ENCODE measurements at places on chromosomes 3 and 15.

GRCh38 chr15:73927476-73928240, 1.4 kb downstream of the LOXL1 start:
- H3K4me3 ChIP-seq, result peak overlapping the region; percentile 48
- no peaks in the 10 kb centered on the region for H3K4me1 ChIP-seq
- H3K36me3 ChIP-seq, result no peaks in the 10 kb centered on the region

GRCh38 chr3:46895761-46896160, 18.2 kb downstream of the PTH1R start:
- H3K27me3 ChIP-seq, result peaks cover 14% of the 10 kb centered on the region
- no peaks in the 10 kb centered on the region for H3K4me1 ChIP-seq
- DNase-seq, result no peak

DNA sequence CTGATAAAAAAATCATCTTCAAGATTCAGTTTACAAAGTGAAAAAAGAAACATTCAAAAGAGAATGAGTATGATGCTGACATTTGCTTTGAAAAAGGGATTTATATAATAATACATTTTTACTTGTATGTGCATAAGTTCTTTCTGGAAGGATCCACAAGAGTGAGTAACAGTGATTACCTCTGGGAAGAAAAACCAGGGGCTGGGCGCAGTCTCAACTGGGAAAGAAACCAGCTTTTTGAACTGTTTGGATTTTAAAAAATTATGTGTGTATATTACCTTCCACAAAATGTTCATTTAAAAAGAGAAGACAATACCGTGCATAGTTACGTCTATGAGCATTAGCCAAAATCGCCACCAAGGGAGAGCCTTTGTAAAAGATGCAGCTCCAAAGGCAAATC, 1.3 kb downstream of the CLEC3B start:
- no peaks in the 10 kb centered on the region for H3K36me3 ChIP-seq
- H3K4me3 ChIP-seq, result peak overlapping the region; percentile 48
- no peak overlapping the region for H3K27ac ChIP-seq
- DNase-seq, result no peak

DNA sequence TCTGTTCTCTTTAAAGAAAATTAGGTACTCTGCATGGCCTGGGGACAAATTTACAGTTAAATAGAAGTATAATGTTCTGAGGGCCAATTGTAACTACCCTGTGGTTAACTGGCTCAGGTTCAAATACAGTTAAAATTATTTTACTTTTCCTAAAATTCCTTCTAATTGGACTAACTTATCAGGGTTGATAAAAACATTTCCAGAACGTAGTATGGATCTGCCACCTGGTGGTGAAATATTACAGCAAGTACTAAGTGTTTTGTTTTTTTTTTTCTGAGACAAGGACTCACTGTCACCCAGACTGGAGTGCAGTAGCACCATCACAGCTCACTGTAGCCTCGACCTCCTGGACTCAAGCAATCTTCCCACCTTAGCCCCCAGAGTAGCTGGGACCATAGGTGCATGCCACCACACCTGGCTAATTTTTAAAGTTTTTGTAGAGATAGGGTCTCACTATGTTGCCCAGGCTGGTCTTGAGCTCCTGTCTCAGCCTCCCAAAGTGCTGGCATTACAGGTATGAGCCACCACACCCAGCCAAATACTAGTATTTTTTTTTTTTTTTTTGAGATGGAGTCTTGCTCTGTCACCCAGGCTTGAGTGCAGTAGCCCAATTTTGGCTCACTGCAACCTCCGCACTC, 29.2 kb downstream of the NEO1 start:
- H3K4me1 ChIP-seq, result no peaks in the 10 kb centered on the region
- no peaks in the 10 kb centered on the region for H3K27me3 ChIP-seq
- no peak for DNase-seq
- no peak overlapping the region for H3K27ac ChIP-seq

- H3K36me3 ChIP-seq, result no peaks in the 10 kb centered on the region
- no peaks in the 10 kb centered on the region for H3K4me1 ChIP-seq
- H3K27me3 ChIP-seq, result no peaks in the 10 kb centered on the region
- no peak overlapping the region for H3K4me3 ChIP-seq
- no peak for DNase-seq
- no peak overlapping the region for H3K27ac ChIP-seq
These were observed 112.4 kb upstream of the CCDC54 start for GRCh38 chr3:107264888-107265287.

- H3K36me3 ChIP-seq, result peaks cover 13% of the 10 kb centered on the region
- no peak overlapping the region for H3K27ac ChIP-seq
- no peaks in the 10 kb centered on the region for H3K27me3 ChIP-seq
- DNase-seq, result no peak
- no peak overlapping the region for H3K4me3 ChIP-seq
These were observed 93.5 kb downstream of the CHCHD6 start for GRCh38 chr3:126797563-126797962.

- H3K4me1 ChIP-seq, result peaks cover 8% of the 10 kb centered on the region
- no peaks in the 10 kb centered on the region for H3K27me3 ChIP-seq
- H3K4me3 ChIP-seq, result no peak overlapping the region
- H3K27ac ChIP-seq, result no peak overlapping the region
- no peak for DNase-seq
These were observed 32.5 kb upstream of the CD47 start for GRCh38 chr3:108123326-108123725.

GRCh38 chr3:161890147-161890625, 393.6 kb downstream of the OTOL1 start:
- no peaks in the 10 kb centered on the region for H3K27me3 ChIP-seq
- no peak overlapping the region for H3K4me3 ChIP-seq
- H3K4me1 ChIP-seq, result no peaks in the 10 kb centered on the region
- DNase-seq, result peak; percentile 53

GRCh38 chr3:177424521-177424920, 227.2 kb upstream of the TBL1XR1 start:
- no peaks in the 10 kb centered on the region for H3K36me3 ChIP-seq
- peaks cover 13% of the 10 kb centered on the region for H3K4me1 ChIP-seq
- no peak for DNase-seq
- H3K27ac ChIP-seq, result no peak overlapping the region

GRCh38 chr3:169659096-169659819, 4.3 kb downstream of the MECOM start:
- H3K36me3 ChIP-seq, result no peaks in the 10 kb centered on the region
- no peak overlapping the region for H3K4me3 ChIP-seq
- no peak overlapping the region for H3K27ac ChIP-seq
- H3K27me3 ChIP-seq, result peaks cover 3% of the 10 kb centered on the region

GRCh38 chr3:53633197-53633787, 138.9 kb downstream of the CACNA1D start:
- H3K27me3 ChIP-seq, result no peaks in the 10 kb centered on the region
- no peak overlapping the region for H3K27ac ChIP-seq
- H3K36me3 ChIP-seq, result no peaks in the 10 kb centered on the region
- H3K4me1 ChIP-seq, result no peaks in the 10 kb centered on the region
- H3K4me3 ChIP-seq, result no peak overlapping the region

DNA sequence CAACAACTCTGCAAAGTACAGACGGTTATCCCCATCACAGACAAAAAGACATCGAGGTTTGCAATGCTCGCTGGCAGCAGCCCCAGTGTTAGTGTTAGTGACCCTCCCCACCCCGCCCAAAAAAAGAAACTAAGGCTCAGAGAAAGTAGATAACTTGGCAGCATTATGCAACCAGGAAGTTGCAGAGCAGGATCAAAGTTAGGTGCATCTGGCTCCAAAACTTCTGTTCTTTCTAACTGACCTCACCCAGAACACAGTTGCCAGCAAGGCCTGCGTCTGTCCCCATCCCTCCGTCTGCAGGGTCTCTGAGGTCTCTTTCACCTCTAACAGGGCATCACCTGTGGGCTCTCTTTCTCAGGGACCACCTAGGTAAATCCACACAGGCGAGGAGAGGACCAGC, 51.5 kb downstream of the BDH1 start:
- no peaks in the 10 kb centered on the region for H3K4me1 ChIP-seq
- no peaks in the 10 kb centered on the region for H3K27me3 ChIP-seq
- DNase-seq, result no peak
- H3K36me3 ChIP-seq, result no peaks in the 10 kb centered on the region
- H3K27ac ChIP-seq, result peak overlapping the region; percentile 13
- no peak overlapping the region for H3K4me3 ChIP-seq

DNA sequence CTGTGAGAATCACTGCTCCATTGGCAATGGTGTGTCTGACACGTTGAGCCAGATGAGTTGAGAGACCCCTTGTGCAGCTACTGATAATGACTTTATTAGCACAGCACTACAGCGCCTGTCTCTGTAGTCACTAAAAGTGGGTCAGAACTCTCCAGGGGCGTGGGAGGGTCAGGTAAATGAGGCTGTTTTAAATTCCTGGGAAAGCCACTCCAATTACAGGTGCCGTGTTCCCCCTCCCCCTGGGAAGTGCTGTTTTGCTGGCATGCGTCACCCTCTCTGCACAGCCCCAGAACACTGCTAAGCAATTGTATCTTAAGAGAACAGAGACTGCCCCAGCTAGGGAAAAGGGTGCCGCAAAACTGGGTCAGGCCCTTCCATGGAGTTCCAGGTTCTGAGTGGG, 21.5 kb upstream of the CPNE9 start:
- no peaks in the 10 kb centered on the region for H3K4me1 ChIP-seq
- no peak for DNase-seq
- peaks cover 100% of the 10 kb centered on the region for H3K36me3 ChIP-seq
- H3K27me3 ChIP-seq, result no peaks in the 10 kb centered on the region
- H3K4me3 ChIP-seq, result no peak overlapping the region

DNA sequence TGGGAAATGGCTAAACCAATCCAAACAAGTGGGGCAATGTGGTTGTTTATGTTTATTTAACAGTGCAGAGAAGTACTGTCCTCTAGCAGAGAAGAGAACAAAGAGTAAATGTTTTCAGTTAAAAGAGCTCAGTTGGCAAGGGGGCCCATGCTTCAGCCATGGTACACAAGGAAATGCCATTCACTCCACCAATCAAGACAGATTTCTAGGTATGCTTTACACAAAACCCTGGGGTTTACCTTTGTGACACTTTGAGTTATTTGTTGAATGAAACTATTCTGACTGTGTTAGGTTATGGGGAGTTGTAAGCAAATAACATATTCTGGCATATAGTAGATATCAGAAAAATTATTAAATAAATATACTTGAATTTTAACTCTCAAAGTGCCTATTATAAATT, 228.5 kb upstream of the MME start:
- no peaks in the 10 kb centered on the region for H3K27me3 ChIP-seq
- no peak overlapping the region for H3K4me3 ChIP-seq
- no peaks in the 10 kb centered on the region for H3K4me1 ChIP-seq
- H3K27ac ChIP-seq, result no peak overlapping the region
- no peaks in the 10 kb centered on the region for H3K36me3 ChIP-seq

GRCh38 chr15:44183363-44183762, 11.7 kb downstream of the FRMD5 start:
- H3K27me3 ChIP-seq, result no peaks in the 10 kb centered on the region
- H3K36me3 ChIP-seq, result no peaks in the 10 kb centered on the region
- H3K4me1 ChIP-seq, result no peaks in the 10 kb centered on the region

GRCh38 chr3:105243076-105243475, 123.6 kb upstream of the ALCAM start:
- no peak overlapping the region for H3K27ac ChIP-seq
- H3K4me3 ChIP-seq, result no peak overlapping the region

DNA sequence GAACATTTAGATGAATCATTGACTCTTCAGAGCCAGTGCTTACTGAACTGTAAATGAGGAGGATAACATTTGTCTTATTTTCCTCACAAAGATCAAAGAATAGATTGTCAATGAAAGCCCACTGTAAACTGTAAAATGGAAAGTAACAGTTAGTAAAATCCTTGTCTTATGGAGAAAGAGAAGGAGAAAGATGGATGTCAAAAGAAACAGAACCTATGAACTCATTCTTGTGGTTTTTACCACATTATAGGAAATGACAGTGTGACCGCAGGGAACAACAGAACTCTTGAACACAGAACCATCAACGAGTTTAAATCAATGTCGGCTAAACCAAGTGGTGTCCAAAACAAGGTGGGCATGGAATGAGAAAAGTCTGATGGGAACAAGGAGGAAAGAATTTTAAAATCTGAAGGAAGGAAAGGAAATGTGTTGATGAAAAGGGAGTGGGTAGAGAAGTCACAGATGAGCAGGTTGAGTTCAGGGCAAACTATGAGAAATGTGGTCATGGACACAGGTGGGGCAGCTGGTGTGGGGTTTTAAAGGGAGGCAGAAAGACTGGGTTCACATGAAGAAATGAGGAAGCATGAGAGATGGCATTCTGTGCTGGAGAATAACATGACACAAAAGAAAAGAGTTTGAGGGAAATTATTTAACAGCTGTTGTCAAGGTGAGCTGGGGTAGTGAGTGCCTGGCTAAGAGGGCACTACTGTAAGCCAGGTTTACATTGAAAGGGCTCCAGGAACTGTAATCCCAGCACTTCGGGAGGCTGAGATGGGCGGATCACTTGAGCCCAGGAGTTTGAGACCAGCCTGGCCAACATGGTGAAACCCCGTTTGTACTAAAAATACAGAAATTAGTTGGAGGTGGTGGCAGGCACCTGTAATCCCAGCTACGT, 42.4 kb upstream of the ETV5 start:
- H3K4me3 ChIP-seq, result no peak overlapping the region
- H3K27ac ChIP-seq, result no peak overlapping the region
- no peaks in the 10 kb centered on the region for H3K4me1 ChIP-seq
- DNase-seq, result no peak
- H3K27me3 ChIP-seq, result no peaks in the 10 kb centered on the region

- H3K36me3 ChIP-seq, result no peaks in the 10 kb centered on the region
- H3K27ac ChIP-seq, result peak overlapping the region; percentile 65
- no peaks in the 10 kb centered on the region for H3K27me3 ChIP-seq
- no peak overlapping the region for H3K4me3 ChIP-seq
- DNase-seq, result no peak
These were observed 32.4 kb downstream of the FRMD4B start for GRCh38 chr3:69353503-69353902.

DNA sequence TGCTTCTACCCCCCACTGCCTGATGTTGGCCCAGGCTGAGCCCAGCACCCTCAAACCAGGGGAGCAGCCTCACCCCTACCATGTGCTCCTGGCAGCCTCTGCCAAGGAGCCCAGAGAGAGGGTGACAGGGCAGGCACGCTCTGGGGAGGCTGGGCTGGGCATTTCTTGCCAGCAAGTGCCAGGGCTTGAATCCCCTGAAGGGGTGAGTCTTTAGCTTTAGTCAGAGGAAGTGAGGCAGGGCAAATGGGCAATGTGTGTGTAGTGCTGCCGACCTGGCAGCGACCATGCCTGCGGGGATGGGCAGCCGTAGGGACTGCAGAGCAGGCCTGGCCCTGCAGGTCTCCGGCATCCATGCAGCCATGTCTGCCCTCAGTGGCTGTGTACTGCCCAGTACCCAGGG, 18.1 kb downstream of the DUSP7 start:
- peak overlapping the region; percentile 97 for H3K27ac ChIP-seq
- H3K36me3 ChIP-seq, result no peaks in the 10 kb centered on the region

DNA sequence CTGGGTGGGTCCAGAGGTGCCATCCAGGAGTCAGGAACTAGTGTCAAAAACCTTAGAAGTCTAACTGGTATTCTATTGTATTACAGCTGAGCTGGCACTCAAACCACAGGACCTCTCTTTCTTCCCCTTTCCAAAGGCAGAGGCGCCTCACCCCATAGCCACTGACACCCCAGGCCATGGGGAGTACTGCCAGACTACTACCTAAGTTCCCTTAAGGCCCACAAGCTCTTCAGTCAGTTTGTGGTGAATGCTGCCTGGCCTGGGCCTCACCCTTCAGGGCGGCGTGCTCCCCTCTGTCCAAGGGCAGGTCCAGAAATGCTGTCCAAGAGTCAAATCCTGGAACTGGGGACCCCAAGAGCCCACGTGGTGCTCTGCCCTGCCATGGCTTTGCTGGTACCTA, 43.0 kb upstream of the FGF7 start:
- H3K4me3 ChIP-seq, result no peak overlapping the region
- no peaks in the 10 kb centered on the region for H3K4me1 ChIP-seq
- DNase-seq, result no peak
- H3K27me3 ChIP-seq, result no peaks in the 10 kb centered on the region
- no peaks in the 10 kb centered on the region for H3K36me3 ChIP-seq
- H3K27ac ChIP-seq, result no peak overlapping the region

Measured in tibial nerve (tissue), 4 donors.